ENCODE measurements at places on chromosomes 13 and 19.

DNA sequence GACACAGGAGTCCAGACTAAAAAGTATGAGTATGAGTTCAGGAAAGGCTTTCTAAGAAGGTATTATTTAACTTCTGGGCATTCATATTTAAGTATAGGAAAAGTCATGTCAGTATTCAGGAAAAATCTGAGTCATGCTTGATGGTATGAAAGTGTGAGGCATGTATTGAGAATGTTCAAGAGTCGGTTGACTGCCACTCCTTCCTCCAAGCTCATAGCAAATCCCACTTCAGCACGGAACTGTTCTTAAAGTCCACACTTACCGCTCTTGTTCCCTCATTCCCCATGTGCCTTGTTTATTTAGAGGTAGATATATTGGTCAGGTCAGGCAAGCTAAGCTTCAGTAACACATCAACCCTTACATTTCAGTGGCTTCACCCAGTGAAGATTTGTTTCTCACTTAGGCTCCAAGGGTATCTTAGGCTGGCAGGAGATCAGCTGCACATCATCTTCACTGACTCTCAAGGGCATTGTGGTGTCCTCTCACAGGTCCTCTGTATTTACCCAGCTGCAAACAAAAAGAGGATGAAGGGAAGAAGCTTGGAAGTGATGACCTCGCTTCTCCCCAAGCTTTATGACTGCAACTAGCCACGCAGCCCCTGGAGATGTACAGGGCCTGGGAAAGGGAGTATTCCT is 1189.2 kb downstream of the EFNB2 start:
- DNase-seq, result no peak

DNA sequence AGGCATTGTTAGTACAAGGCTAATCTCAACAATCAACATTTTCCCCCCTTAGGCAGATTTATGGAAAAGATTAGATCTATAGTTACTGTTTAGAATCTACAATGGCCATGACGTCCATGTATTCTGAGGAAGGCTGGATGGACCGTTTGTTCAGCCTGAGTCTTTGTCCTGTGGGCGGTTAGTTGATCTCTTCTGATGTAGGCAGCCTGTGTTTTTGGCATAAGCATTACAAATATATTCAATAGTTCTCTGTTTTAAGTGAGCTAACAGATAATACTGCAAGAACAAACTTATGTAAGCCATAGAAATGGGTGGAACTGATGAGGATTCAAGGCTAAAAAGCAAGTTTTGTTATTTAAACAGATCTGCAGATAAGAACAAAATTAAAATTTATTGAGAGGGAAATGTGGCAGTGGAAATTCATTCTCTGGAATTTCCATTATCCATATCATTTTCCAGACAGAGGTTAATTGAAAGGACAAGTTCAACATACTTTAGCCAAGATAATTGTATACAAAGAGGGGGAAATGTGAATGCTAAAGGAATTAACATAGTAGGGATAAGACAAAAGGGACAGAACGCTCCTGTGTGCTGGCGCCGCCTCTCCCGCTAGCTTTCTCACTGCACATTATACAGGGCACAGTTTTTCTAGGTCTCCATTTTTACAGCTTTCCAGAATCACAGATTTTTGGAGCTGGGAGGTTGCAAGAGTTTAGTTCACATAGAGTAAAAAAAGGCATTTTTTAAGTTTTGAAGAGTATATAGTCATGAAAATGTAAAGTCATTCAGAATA is 48.6 kb downstream of the FAM124A start:
- DNase-seq, result no peak

- no peak for DNase-seq
Measured at GRCh38 chr19:50549059-50549926, 18.9 kb downstream of the LRRC4B start.

DNA sequence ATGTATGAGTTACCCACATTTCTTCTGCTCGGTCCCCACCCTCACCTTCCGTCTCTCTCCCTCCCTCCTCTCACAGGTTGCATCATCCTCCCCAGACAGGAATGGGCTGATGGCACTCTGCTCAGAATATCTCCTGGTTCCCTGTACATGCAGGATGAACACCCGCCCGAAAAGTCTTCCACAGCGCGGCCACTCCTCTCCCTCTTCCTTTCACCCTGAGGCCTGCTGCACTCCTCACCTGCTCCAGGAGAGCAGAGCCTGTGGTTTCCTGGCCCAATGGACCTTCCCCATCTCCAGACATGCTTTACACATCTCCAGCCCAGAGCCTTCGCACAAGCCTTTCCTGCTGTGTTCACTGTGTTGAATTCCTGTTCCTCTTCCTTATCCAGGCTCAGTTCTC is 40.9 kb downstream of the GSX1 start:
- no peak for DNase-seq

- no peak for DNase-seq
Measured at GRCh38 chr13:95123726-95124125, 177.5 kb downstream of the ABCC4 start.

DNA sequence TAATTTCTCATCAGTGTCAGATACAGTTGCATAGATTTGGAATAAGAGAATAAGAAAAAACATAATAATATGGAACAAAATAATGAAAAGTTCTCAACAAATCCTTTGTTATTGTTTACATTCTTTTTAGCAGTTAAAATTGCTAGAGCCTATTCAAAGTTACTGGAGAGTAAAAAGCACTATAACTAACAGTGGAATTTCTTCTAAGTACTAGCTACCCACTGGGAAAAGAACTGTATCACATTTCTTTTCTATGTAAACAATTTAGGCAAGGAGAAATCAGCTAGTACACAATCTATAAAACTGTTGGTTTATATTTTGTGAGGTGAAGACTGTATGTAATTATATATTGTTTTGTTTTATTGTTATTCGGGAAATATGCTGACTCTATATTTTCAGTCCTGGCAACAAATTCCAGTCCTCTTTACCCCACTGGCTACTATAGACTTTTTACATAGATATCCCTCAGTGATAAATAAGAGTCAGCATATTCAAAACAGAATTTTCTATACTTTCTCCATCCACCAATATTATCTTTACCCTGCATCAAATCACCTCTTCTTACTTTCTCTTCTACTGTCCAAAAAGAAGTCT is 222.0 kb downstream of the PCDH9 start:
- DNase-seq, result no peak

GRCh38 chr19:33902802-33903488 is 106.3 kb downstream of the KCTD15 start:
- DNase-seq, result no peak

GRCh38 chr19:54708781-54709180 is 15.5 kb upstream of the KIR3DL3 start:
- peak; percentile 15 for DNase-seq

- no peak for DNase-seq
Measured at GRCh38 chr19:38162094-38162493, 61.9 kb downstream of the DPF1 start.

DNA sequence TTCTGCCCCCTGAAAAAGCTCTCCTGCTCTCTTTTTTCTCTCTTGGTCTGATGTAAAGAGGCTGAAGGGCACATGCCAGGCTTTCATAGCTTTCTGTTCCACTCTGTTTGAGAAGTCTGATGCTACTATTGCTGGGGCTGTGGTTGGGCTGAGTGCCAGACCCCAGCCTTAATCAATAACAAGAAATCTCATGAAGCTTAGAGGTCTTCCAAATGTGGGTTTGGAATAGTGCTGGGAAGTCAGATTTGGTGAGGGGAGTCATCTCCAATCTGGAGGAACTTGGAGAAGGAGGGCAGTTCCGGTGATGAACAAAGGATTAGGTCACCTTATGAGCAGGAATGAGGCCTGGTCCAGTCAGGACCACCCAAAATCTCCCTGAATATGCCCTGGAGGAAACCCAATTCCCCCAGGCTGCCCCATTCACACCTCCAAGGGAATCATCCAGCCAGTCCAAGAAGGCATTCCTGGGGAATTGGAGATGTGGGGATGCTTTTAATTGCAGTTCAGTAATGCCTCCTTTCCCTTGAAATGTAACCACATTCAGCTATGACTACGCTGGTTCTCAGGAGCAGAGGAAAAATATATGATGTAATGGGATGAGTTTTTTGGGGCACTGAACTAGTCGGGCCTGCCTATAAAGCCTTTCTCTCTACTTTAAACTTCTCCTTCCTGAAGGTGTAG is 102.0 kb downstream of the STARD13 start:
- DNase-seq, result no peak

- DNase-seq, result no peak
Measured at GRCh38 chr19:7549429-7550148, 14.1 kb downstream of the PNPLA6 start.

GRCh38 chr19:17234911-17235299 is 8.9 kb downstream of the OCEL1 start:
- DNase-seq, result no peak

DNA sequence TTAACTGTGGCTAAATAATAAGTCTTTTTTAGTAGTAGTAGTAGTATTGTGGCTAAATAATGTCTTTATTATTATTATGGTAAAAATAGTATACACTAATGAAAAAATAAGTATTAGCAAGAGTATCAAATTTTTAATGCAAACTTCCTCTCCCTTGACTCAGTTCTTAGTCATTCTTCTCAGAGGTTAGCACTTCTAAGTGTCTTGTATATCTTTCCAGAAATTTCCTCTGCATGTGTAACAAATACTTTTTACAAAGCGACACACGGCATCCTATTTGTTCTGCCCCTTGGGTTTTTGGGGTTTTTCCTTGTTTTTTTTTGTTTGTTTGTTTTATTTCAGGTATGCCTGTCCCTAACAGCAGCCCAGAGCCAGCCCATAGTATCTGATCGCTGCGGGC is 20.9 kb downstream of the SIN3B start:
- no peak for DNase-seq

DNA sequence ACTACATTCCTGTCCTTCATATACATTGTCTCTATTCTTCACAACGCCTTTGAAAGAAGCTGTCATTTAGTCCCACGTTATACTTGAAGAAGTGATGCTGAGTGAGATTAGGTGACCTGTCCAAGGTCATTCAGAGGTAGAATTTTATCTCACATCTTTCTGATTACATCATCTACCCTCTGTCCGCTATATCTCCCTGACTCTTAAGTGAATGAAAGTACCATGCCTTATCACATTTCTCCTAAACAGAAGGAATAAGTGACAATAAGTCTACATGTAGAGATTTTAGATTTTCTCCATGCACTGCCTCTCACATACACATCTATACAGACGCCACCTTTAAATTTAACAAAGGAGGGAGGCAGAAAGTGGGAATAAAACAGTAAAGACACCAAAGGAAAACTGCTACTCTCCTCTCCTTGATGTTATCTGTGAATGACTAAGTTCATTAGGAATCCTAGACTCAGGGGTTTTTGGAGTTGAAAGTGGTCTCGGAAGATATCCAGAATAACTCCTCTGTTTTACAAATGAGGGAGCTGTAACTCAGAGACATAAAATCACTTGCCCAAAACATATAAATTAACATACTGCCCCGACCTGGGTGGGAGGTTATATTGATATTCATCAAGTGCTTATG is 4.9 kb upstream of the CLDN10 start:
- no peak for DNase-seq

GRCh38 chr19:55224038-55224665 is 4.4 kb downstream of the TMEM86B start:
- DNase-seq, result no peak

DNA sequence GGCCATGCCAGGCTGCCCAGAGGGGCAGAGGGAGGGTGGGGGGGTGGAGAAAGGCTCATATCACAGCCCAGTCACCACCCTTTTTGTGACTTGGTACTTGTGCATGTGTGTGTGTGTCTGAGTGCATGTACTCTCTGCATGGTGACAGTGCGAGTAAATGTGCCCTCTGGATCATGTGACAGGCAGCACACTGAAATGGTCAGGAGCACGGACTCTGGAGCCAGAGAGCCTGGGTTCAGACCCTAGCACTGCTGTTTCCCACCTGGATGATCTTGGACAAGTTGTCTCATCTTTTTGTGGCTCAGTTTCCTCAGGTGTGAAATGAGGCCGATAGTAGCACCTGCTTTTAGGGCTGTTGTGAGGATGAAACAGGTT is 2.0 kb downstream of the CIC start:
- no peak for DNase-seq

DNA sequence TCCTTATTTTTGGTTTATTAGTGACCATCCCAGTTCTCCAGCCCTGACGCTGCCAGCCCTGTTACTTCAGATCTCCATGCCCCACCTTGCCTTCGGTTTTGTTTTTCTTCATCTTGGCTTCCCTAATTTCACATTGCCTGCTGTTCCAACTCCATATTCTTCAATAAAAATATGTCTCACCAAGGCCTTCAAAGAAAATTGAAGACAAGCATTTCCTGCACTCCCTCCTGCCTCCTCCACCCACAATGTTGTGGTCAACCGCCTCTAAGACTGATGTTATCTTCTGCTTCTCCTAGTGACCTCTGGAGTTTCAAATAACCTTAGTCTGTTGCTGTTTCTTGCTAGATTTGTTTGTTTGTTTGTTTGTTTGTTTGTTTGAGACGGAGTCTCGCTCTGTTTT is 14.6 kb downstream of the PLD3 start:
- DNase-seq, result no peak

DNA sequence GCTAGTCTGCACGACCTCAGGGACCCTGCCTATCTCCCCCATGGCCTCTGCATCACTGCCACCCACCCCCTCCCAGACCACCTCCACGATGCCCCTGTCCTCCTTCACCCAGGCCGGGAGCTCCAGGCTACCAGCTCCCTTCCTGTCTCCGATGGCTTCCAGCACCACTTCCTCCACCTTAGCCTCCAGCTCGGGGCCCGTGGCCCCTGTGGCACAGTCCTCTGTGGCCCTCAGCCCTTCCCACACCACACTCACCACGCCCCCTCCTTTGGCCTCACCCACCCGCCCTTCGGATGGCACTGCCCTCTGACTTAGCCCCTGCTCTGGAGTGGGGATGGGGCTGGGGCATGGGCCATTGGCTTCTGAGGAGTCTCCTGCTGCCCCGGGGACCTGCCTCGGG is 7.2 kb downstream of the PALM3 start:
- no peak for DNase-seq

DNA sequence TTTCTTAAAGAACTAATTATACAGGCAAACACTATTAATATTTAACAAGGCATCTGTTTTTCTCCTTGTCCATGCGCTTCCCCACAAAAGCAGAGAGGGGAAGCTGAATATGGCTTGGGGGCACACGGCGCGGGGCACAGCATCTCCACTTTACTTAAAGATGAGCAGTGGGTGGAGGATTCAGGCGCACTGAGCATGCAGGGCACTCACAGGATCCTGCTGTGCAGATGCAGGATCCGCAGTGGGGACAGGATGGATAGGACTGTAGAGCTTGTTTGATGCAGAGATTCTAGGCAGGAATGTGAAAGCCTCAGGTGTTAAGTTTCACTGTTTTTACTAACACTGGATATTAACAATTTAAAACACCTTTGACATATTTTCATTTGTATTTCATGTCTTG is 43.3 kb downstream of the ATP11A start:
- DNase-seq, result no peak

GRCh38 chr13:83941701-83942335 is 59.5 kb upstream of the SLITRK1 start:
- DNase-seq, result no peak

- DNase-seq, result no peak
Measured at GRCh38 chr13:56752636-56753035, 388.1 kb upstream of the PRR20A start.

DNA sequence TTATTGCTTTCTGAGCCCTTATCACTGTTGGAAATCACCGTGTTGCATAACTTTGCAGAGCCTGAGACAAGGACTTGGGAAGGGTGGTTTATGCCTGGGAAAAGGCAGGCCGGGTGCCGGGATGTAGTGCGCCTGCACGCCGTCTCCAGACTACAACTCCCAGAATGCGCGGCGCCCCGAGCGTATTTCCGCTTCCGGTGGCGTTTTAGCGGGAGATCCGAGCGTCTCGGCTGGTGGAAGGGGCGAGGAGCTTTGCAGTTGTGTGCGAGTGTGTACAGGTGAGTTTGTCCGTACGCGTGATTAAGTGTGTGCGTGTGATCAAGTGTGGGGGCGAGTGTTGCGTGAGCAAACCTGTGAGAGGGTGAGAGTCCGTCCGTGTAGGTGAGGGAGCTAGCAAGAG is 75.4 kb downstream of the PEG3 start:
- no peak for DNase-seq

GRCh38 chr19:16111160-16111908 is at the start of gene RAB8A:
RAB8A (plus strand) TSS chr19:16111889; CDS start chr19:16111902, 13 bp downstream.
- peak; percentile 67 for DNase-seq
